ENCODE measurements at places on chromosomes 12 and 14. TPM values are rescaled to one million over a fixed set of nuclear protein-coding genes. Genes with fewer than 3 reads are reported as not detected.

The OR6C4 gene
- total RNA-seq, result not detected

The JAG2 gene
- 51.2 TPM for total RNA-seq

The AVPR1A gene
- 1.2 TPM for total RNA-seq

The FAM222A gene
- total RNA-seq, result 85.9 TPM

The RD3L gene
- not detected for total RNA-seq

The ADSS1 gene
- 7.7 TPM for total RNA-seq

The PMEL gene
- total RNA-seq, result not detected

GRCh38 chr12:22276867-22277266, 57.6 kb downstream of the ST8SIA1 start:
- no peak for DNase-seq

- DNase-seq, result no peak
Measured at GRCh38 chr14:93081876-93082570, 33.7 kb downstream of the ITPK1 start.

DNA sequence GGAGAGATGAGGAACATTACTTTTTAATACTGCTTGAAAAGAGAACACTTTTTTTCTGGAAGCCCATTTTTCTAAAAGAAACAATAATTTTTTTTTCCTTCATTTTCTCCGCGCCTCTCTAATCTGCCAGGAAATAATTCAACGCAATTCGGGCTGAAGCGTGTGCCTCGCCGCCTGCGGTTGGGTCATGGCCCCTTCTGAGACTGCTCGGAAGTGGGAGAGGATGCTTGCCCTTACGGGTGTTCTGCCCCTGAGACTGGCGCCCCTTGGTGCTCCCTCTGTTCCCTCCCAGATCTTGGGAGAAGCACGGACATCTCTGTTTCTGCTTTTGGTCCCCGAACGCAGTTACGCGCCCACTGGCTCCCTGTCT, 332 bp upstream of the TBC1D30 start:
- no peak for DNase-seq

DNA sequence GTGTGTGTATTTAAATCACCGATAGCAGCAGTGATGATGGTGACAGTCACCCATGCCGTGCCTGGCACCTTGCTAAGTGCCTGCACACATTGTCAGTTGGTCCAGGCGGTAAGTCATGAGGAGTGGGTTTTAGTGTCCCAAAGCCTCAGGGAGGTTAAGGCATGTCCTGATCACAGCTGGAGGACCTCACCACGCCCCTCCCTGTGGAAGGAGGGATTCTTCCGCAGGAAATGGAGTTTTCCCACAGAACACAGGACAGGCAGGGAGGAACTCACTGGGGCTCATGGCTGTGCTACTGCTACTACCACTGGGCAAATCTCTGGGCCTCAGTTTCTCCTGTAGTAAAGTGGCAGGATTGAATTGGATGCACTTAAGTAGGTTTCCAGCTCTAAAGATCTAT, 142.3 kb downstream of the CACNA1C start:
- no peak for DNase-seq

- DNase-seq, result no peak
Measured at GRCh38 chr14:73180385-73180805, 44.1 kb downstream of the PSEN1 start.

- DNase-seq, result no peak
Measured at GRCh38 chr12:51666696-51667095, 75.7 kb downstream of the SCN8A start.

- no peak for DNase-seq
Measured at GRCh38 chr12:14207905-14208551, 157.5 kb upstream of the ATF7IP start.

GRCh38 chr12:103169-103981, 36.8 kb downstream of the IQSEC3 start:
- DNase-seq, result no peak

DNA sequence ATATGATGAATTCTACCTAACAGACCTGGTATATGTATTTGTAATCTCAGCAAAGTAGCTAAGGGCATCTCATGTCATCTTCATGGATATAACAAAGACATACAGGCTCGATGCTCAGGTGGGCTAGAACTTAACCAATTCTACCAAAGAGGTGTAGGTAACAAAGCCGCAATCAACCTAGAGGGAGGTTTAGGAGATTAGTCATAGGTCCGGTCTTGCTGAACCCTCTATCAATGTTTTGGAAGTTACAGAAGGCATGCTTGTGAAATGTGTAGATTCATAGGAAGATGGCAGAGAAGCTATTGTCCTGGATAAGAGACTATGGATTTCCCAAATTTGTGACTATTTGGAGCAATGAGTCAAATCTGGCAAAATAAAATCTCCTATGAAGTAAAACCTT, 42.6 kb upstream of the SYCP3 start:
- no peak for DNase-seq

- DNase-seq, result no peak
Measured at GRCh38 chr14:84864548-84865271, 665.2 kb upstream of the FLRT2 start.

DNA sequence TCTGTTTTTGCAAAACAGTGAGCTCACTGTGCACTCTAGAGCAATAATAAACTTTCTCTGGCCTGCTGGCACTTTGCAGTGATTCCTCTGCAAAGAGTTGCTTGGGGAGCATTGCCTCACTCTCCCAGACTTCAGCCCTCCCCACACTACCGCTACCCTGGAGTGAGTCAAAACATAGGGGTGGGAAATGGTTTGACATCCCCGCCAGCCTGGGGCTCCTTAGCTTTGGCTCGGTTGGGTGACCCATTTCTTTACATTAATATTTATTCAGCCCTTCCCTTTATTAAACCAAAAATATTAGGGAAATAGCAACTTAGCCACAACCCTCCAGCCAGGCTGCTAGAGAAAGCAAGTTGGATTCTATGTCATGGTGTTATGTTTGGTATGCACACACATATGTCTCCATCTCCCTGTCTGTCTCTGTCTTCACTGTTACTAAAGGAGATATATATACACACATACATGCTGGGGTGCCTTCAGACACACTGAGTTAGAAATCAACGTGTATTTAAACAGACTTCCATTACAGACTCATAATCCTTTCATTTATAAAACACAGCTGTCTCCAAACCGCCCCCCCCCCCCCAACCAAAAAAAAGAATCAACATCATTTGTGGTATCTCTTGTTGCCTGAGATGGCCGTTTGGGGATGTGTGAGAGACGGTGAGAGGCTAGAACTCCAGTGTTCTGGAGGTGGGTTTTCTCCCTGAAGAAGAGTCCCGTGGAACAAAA, 3.4 kb upstream of the IRF2BPL start:
- no peak for DNase-seq

- DNase-seq, result no peak
Measured at GRCh38 chr12:95054206-95054605, 19.2 kb downstream of the NR2C1 start.

GRCh38 chr14:37597914-37598746, 2.7 kb downstream of the TTC6 start:
- no peak for DNase-seq

GRCh38 chr12:91249518-91250272, 67.1 kb upstream of the DCN start:
- no peak for DNase-seq
